ENCODE measurements at places on chromosomes 5 and 9.

- no peak for DNase-seq
Observed at GRCh38 chr5:103602438-103602837, 39.8 kb upstream of the NUDT12 start.

DNA sequence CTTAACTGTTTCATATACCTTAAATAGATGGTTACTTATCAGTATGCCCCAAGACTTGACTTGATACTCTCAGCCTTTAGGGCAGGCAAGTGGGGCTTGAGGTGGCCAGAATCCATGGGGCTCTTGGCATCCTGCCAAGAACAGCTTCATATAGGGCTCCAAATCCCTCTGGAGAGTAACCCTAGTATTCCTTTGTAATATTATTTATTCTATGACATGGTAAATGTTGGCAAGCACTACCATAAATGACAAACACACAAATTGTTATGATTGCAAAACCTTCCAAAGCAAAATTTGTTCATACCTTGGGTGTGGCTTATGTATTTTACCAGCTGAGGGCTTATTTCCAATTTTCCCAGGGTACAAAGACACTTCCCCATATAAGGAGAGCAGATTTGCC lies 257.4 kb upstream of the TRPC7 start:
- no peak for DNase-seq

GRCh38 chr9:99449726-99450125 lies 227.6 kb downstream of the SEC61B start:
- no peak for DNase-seq

DNA sequence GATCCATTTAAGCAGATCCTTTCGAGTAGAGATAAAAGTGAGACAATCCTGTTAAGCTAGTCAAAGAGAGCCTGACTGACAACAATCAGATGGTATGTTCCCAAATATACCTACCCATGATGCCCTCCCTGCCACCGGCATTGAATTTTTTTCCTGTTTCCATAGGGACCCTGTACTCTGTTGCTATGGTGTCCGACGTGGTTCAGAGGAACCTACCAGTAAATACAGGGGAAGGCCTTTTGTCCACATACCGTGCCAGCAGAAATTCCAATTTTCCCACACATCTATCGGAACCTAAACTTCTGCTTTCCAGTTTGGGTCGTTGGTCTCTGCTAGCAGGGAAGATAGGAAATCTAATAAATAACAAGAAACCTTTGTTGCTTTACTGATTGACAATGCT lies 64.7 kb downstream of the MEGF10 start:
- DNase-seq: no peak

DNA sequence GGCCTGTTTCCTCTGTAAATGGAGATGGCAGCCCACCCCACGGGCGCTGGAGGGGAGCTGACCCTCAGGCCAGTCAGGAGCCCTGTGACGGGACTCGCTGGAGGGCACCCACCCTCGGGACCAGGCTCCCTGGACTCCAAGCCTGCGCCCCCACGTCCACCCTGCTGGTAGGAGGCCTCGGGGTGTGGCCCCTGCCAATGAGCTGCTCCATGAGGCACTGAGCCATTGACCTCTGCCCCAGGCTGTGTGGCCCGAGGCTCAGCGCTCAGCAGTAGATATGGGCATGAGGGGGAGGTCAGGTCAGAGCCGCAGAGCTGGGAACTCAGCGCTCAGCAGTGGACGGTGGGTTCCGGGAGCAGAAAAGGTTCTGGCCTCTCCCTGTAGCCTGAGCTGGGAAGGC lies 52.3 kb upstream of the EGFL7 start:
- DNase-seq: no peak

DNA sequence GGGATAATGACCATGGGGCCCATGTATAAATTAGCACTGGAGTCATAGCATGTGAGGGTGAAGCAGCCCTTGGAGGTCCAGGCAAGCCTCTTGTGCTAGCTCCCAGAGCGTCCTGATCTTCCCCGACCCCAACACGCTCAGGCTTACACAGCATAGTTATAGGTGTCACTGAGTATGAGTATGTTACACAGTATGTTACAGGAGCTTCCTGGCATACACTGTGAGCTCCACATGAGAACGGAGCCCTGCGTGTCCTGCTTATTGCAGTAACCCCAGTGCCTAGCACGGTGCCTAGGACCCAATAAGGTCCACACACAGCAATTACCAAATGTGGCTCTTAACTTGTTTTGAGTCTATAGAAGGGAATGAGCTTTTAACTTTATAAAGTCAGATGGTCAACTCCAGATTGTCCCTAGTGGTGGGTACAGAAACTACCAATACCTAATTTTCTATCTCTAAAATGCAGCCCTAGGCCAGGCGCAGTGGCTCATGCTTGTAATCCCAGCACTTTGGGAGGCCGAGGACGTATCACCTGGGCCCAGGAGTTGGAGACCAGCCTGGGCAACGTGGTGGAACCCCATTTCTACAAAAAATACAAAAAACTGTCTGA lies 64.1 kb downstream of the PLAC8L1 start:
- no peak for DNase-seq

GRCh38 chr5:6576861-6577501 lies 55.9 kb downstream of the NSUN2 start:
- no peak for DNase-seq

Measured in activated naive CD4-positive, alpha-beta T cell (primary cell).